ENCODE measurements at places on chromosomes 4 and X.

GRCh38 chrX:134998246-134998645 is 7.5 kb downstream of the SMIM10 start:
- DNase-seq = no peak

DNA sequence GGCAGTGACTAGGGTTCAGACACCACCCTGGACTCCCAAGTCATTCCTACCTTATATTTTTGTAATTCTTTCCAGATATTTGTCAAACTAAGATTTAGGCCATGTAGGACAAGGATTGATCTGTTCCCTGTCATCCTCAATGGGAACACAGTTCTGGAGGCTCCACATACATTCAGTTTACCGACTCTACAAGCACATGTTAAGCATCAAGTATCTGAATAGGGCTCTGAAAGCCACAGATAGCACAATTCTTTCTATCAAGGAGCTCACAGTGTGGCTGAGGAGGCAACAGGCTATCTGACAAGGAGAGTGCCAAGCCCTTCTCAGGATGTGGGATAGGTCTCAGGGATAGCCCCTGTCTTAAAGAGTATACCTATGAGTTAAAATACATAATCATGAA is 37.0 kb upstream of the CXCL8 start:
- no peak for DNase-seq

- no peak for DNase-seq
Observed at GRCh38 chr4:95263391-95263790, 285.4 kb downstream of the UNC5C start.

- no peak for DNase-seq
Observed at GRCh38 chrX:26613956-26614355, 398.0 kb downstream of the MAGEB5 start.

- DNase-seq = peak; percentile 23
Observed at GRCh38 chr4:146124023-146124680, 51.4 kb upstream of the LSM6 start.
